Brain pericyte (primary cell): ENCODE measurements at places on chromosomes 11 and 22.

- no peak for DNase-seq
Measured at GRCh38 chr11:128082574-128082973, 504.8 kb downstream of the ETS1 start.

GRCh38 chr11:15236559-15236958 lies 121.8 kb downstream of the INSC start:
- no peak for DNase-seq

DNA sequence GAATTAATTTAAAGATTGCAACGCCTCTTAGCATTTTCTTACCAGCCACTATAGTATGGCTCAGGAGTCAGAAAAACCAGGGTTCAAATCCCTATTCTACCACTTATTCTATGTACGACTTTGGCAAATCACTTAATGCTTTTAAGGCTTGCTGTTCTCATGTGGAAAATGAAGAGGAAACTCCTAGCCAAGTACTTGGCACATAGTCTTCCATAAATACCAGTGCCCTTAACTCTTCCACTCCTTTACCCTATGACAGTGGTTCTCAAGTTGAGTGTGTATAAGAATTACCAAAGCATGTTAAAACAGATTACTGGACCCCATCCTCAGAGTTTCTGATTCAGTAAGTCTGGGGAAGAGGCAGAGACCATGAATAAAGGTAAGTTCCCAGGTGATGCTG lies 107.6 kb downstream of the RBFOX2 start:
- DNase-seq: no peak

DNA sequence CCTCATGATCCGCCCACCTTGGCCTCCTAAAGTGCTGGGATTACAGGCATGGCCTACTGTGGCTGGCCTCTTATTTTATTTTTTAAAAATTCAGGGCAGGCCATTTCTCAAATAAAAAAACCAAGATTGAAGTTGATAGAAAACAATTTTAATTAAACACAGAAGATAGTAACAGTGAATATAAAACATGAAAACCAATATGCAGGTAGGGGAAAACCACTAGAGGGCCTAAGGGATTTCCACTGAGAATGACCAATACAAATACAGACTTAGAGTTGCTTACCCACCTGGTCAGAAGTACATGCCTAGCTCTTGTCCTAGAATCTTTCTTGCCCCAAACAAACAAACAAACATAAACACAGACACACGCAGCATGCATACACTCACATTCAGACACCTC lies 1.7 kb upstream of the RTCB start:
- no peak for DNase-seq

GRCh38 chr11:114775875-114776621 lies 97.7 kb downstream of the NXPE2 start:
- no peak for DNase-seq

GRCh38 chr11:123174196-123175183 lies 20.6 kb downstream of the CLMP start:
- DNase-seq: no peak

- no peak for DNase-seq
Measured at GRCh38 chr22:49765091-49765771, 62.4 kb downstream of the BRD1 start.

DNA sequence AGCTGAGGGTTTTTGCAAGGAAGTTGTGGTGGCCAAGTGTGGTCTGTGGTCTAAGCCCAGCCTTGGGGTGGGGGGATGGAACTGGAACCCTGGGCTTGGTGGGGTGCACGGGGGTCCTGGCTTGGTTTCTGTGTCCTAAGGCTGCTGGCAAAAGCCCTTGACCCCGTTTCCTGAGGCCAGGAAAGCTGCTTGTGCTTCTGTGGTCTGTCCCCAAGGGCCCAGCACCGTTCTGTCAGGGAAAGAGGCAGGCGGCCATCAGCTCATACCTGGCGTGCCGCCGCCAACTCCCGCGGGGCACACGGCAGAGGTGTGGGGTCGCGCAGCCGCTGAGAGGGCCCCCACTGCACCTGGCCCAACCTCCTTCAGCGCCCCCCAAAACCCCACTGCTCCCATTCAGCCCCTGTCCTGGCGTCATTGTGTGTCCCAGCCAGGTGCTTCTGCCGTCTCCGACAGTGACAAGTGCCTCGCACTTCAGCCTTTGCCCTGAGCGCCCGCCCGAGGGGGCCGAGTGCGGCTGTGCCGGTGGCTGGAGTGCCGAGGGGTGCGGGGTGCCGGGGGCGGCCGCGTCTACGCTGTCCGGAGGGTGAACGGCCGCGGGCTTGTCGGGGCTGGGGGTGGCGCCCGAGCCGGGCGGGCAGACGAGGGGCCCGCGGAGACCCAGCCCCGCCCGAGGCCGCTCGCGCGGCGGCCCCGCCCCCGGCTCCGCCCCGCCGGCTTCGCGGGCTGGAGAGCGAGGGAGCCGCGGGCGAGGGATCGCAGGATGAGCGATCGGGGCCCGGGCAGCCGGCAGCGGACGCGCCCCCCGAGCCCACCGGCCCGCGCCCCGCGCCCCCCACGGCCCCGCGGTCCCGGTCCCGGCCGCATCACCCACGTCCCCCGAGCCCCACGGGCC lies at the start of gene CNIH2:
Gene CNIH2, plus strand, starts transcription at position 705 of the 892 bp plus-strand sequence. CDS start 282 bp downstream, outside the sequence.
- no peak for DNase-seq

DNA sequence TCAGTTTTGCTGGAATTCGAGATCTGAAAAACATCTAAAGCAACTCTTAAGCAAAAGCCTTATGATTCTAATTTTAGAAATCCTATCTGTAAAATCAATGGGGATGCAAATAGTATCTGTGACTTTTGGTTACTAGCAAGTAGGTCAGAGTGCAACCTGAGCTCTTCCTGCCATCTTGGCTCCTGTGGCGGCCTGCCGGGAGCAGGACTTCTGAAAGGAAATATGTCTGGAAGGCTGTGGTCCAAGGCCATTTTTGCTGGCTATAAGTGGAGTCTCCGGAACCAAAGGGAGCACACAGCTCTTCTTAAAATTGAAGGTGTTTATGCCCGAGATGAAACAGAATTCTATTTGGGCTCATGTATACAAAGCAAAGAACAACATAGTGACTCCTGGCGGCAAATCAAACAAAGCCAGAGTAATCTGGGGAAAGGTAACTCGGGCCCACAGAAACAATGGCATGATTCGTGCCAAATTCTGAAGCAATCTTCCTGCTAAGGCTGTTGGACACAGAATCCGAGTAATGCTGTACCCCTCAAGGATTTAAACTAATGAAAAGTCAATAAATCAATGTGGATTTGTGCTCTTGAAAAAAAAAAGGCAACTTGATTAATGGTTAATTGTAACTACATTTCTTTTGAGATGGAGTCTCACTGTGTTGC lies 1.7 kb downstream of the SAMM50 start:
- DNase-seq: no peak

DNA sequence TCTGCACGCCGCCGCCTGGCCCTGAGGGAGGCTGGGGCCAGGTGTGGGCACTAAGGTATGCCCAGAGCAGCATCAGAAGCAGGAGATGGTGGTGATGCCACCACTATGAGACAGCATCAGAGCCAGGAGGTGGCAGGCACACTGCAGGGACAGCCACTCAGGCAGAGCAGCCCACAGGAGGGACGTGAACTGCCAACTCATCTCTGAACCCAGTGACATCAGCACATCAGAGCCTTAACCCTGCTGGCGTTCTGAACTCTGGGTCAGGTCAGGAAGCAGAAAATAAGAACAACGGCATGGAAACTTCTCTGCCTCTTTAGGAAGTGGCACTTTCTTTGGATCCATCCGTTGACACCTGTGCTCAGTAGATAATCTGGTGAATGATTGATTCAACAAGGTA lies 14.7 kb upstream of the IFT27 start:
- no peak for DNase-seq

- DNase-seq: no peak
Measured at GRCh38 chr11:69156235-69156639, 502 bp downstream of the SMIM38 start.

DNA sequence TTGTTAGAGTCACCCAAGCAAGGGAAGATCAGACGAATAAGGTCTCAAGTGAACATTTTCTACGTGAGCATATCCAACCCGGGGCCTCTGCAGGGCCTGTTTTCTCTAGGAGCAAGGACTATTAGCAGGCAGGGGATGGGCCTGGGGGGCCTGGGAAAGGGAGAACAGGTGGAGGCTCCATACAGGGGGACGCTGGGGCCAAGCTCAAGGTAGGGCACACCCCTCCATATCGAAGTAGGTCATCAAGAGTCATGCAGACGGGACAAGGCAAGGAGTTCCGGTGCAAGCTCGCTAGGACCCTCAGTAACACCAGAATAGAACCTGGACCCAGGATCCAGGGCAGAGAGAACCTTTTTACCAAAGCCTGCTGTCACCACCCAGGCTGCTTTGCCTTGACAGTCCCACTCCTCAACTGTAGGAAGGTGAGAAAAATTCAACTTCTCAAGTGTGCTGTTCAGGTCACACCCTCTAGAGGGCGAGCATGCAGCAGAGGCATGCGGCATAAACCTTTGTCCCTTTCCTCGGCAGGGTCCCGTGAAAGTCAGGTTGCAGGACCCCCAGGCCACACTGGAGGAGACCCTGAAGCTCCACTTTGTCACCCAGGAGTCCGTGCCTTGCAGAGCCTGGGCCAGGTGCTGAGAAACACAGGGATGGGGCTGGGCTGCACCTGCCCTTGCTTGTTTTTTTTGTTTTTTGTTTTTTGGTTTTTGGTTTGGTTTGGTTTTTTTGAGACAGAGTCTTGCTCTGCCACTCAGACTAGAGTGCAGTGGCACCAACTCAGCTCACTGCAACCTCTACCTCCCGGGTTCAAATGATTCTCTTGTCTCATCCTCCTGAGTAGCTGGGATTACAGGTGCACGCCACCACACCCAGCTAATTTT lies 8.6 kb upstream of the APOBEC3B start:
- DNase-seq: no peak

DNA sequence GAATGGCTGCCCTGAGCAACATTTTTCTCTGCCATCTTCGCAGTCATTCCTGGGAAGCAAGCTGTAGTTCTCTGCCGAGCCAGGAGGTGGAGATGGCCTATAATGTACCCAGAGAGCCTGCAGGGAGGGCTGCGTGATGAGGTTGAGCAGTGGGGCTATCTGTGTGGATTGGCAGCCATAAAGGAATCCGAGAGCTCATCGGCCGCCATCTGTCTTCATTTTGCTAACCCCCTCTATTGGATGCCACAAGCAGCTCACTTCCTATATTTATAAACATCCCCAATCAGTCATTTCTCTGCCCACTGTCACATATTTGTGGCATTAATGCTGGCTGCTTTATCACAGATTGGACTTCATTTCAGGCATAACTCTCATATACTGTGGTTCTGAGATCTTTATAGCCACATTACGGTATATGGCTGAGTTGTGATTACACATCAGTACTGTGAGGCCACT lies 209.5 kb downstream of the NTM start:
- DNase-seq: no peak

- DNase-seq: no peak
Measured at GRCh38 chr11:20501971-20502370, 97.4 kb upstream of the SLC6A5 start.

DNA sequence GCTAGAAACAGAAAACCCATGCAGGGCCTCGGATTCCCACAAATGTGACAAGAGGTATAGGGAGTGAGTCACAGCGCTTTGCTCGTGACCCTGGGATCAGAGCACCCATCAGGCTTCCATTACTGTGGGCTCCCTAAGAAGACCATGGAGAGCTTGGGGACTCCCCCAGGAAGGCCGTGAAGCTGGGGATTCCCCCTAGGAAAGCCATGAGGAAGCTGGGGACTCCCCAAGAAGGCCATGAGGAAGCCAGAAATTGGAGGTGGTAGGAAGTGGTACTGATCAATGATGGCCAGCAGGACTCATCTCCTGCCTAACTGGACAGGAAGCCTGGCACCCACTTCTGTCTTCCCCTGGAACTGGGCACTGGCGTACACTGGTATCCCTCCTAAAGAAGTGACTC lies 10.1 kb upstream of the DCPS start:
- DNase-seq: no peak

DNA sequence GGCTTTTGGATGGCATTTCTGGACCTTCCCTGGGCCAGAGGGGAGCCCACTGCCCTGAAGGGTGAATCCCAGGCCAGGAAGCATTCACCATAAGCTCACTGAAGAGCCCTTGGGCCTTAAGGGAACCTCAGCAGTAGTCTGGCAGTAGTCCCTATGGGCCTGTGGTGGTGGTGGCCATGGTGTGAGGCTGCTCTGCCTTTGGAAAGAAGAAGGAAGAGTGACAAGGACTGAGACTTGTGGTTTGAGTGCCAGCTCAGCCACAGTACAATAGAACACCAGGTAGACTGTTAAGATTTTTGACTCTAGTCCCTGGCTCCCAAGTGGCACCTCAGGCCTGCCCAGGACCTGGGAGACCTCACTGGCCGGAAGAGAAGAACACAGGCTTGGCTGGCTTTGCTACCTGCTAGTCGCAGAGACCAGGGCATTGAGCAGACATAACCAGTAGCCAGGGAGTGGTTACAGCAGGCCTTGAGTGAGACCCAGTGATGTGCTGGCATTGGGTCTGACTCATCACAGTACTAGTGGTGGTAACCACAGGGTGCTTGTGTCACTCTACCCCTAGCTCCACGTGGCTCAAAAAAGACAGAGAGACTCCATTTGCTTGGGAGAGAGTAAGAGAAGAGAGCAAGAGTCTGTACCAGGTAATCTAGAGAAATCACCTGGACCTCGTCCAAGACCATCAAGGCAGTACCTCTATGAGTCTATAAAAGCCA lies 259.8 kb upstream of the BLID start:
- no peak for DNase-seq

GRCh38 chr22:48199667-48200066 lies 1437.2 kb downstream of the TBC1D22A start:
- DNase-seq: no peak

GRCh38 chr11:62153087-62153395 lies 29.2 kb downstream of the INCENP start:
- no peak for DNase-seq

DNA sequence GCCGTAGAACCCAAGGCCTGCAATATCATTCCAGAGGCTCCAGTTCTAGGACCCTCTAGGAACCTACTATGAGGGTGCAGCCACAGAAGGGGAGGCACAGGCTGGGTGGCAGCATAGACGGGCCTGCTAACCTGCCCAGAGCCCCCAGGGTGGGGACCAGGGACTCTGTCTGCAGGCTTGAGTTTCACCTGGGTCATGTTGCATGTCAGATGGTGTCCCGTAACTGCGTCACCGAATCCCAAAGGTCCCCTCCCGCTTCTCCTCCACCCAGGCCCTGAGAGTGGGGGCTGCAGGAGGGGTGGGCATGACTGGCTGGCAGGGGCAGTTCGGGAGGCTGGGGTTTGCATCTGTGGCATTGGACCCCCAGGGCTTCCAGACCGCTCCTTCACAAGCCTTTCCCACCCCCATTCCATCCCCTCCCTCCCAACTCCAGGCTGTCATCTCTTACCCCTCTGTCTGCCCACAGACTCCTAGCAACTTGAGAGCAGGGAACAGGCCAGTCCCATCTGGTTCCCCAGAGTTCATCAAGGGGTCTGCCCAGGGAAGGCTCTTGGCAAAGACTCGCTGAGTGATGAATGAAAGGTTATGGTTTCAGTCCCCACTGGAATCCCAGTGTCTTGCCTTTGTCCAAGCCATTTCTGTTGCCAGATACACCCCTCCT lies 16.3 kb downstream of the MYO7A start:
- DNase-seq: no peak

GRCh38 chr11:1867381-1867780 lies 14.5 kb downstream of the LSP1 start:
- DNase-seq: no peak

- no peak for DNase-seq
Measured at GRCh38 chr22:25853501-25854284, 111.7 kb downstream of the MYO18B start.
